KBM-7 (cell line): ENCODE measurements at places on chromosomes 6 and 20.

DNA sequence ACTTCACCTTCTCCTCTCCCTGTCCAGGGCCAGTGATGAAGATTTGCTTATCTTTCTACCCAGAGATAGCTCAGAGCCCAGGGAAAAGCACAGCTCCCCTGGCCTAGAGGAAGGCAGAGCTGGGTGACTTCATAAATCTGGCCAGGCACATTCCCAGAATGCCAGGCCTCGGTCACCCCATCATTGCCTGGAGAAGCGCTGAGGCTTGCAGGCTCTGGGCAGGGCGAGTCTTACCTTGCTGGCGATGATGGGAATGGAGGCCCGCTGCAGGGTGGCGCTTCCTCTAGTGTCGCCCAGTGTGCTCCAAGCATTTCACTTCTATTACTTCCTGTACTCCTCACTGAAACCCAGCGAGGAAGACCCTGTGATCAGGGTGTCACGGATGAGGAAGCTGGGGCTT lies 60.1 kb downstream of the DAAM2 start:
- no peak for DNase-seq

DNA sequence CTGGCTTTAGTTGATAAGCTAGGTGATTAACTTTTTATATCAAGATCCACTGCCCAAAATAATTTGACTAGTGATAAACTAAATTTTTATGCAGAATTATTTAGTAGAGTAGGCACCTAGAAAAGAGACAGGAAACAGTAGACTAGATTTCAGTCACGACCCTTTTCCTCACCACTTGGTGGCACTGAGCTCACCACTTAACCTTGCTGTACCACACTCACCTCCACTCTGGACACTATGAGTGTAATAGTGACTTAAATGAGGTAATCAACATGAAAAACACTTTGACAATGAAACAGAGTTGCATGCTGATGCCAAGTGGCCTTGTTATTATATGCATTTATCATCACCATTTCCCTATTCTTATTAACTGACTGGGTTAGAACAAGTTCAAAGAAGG lies 730.4 kb downstream of the KIF16B start:
- no peak for DNase-seq

DNA sequence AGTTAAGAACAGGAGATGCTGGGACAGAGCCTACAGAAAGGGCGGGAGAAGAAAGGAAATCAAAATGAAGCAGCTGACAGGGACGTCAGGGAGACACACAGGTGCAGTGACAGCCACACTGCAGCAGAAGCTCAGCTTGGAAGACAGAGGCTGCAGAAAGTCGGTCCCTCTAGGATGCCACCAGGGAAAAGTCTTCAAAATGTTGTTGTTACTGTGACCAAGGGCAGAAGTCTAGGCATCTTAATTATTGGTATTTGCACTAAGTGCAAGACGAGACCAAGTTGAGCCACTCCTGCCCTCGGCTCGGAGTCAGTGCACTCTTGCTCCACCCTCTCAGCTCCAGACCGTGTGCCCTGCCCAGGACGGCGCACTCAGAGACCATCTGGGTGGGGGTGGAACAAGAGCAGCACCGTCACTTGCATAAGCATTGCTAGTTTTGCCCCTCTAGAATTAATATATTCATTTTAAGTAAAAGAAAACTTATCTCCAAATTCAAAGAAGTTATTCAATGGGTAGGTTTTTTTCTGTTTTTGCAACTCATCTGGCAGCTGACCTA lies 2.6 kb downstream of the PRR18 start:
- DNase-seq = no peak

DNA sequence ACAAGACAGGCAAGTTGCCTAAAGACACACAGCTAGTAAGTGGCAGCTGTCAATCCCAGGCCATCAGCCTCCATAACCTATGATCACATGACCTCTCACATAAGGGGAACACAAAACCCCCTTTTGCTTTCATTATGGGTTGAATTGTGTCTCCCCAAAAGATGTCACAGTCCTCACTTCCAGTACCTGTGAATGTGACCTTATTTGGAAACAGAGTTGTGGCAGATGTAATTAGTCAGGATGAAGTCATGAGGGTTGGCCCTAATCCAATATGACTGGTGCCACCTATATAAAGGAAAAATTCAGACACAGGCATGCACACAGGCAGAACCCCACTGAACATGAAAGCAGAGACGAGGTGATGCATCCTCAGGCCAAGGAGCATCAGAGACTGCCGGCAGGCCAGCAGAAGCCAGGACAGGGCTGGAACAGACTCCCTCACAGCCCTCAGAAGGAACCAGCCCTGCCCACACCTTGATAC lies 33.6 kb downstream of the GFOD1 start:
- DNase-seq = no peak

- peak; percentile 21 for DNase-seq
These were observed 688 bp downstream of the COMMD7 start for GRCh38 chr20:32742322-32743236.

GRCh38 chr6:166940643-166941068 lies 15.7 kb downstream of the RNASET2 start:
- DNase-seq = no peak

GRCh38 chr6:144737998-144738397 lies 452.9 kb downstream of the UTRN start:
- no peak for DNase-seq

GRCh38 chr20:62709537-62709905 lies 885 bp downstream of the NTSR1 start:
- no peak for DNase-seq

DNA sequence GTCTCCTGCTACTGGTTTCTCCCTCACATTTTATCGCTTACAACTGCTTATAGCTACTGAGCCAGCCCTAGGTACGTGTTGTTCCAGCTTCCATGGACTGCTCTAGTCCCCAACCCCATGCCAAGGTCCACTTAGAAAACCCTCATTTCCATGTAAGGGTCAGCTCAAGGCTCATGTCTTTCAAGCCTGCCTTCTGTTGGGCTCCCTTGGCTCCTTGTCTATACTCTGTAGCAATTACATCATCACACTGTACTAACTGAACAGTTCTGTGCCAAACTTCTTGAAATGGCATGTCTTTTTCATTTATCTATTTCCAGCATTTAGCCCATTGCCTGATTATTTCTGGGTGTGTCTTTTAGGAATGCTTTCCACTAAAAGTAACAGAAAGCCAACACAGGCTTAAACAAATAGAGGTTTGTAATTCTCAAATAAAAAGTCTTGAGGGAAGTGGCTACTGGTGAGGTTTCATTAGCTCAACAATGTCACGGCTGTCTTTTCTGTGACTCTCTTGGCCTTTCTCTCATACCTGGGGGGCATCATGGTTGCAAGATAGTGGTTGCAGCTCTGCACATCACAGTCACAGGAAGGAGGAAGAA lies 317.6 kb downstream of the TPBG start:
- no peak for DNase-seq

GRCh38 chr6:18183766-18184165 lies 28.5 kb downstream of the KDM1B start:
- DNase-seq = no peak

DNA sequence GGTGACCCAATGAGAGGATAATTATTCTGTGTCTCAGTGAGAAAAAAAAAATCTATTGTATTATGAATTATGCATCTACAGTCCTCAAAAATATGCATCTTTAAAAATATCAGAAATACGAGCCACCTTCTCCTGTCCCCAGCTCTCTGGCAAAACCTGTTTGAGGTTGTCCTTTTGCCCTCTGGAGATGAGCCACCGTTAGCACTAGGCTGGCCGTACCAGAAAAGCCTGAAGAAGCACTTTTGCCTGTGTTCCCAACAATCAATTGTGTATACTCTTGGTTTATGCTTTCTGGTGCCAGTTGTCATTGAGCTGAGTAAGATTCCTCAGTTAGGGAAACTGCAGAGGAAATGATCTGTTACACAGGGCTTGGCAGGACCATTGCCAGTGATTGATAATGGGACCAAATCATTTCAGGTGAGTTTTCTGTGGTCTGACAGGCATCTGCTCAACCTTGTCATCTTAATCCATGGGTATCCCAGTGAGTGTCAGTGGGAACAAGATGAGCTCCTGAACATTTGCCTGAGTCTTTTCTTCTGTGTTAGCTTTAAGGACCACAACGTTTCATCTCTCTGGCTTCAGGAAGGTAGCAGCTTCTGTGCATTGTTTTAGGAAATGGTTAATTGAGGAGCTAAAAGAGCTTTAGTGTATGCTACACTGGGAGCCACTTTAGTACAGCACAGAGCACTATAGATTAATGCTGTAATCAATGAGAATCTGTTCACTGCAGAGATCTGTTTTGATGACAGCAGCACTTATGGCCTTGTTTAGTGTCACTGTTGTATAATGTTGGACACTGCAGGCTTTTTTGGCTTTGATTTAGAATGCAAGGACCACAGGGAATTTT lies 330.1 kb downstream of the RIMS1 start:
- no peak for DNase-seq

DNA sequence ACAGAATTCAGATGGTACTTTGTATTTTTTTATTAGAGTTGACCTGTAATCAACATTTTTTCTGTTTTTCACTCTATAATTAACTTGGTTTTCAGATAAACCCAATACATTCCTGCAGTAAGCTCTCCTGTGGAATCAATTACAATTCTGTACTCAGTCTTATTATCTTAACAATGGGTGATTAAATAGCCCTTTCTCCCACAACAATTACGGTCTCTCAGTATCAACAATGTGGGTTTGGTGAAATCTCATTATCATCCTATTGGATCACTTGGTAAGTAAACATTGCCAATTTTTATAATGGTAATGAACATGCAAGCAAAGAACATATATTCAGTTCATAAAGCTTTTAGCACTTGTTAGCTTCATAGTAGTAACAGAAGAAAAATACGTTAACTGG lies 438.9 kb upstream of the EPHA7 start:
- no peak for DNase-seq

- DNase-seq = no peak
These were observed 3.4 kb downstream of the UBE3D start for GRCh38 chr6:83062225-83062624.

DNA sequence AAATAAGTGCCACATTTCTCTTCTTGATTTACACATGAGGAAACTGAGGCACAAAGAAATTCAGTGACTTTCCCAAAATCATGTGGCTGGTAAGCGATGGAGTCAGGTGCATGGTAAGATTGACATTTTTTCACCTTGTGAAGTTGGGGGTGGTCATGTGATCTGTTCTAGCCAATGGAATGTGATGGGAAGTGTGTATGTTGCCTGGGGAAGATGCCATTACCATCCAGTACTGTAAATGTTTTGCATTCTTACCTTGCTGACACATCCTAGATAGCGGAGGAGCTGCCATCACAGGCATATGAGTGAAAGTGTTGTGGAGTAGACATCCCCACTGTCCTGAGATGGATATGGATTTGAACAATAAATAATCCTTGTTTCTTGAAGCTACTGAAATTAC lies 499.6 kb upstream of the SULF2 start:
- DNase-seq = no peak

DNA sequence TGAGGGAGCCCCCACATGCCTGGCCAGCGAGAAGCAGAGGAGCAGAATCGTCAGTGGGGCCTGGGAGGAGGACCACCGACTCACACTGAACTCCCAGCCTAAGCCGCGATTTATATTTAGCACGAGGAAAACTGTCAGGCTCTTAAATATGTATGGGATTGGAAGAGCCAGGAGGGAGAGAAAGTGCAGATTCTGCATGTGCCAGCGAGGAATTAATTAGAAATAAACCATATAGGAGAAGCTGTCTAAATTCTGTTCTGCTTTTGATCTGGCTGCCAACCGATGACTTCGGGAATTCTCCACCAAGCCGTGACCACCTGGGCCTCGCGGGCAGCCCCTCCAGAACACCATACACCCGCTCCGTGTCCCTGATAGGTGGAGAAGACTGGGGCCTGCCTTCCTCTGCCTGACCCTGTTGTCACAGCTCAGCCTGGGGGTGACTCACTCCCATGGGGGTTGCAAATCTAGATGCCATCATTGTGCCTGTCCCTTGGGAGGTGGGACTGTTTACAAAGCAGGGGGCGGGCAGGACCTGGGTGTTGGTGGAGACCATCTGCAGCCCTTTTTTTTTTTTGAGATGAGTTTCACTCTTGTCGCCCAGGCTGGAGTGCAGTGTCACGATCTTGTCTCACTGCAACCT lies 91.1 kb upstream of the PMEPA1 start:
- no peak for DNase-seq

DNA sequence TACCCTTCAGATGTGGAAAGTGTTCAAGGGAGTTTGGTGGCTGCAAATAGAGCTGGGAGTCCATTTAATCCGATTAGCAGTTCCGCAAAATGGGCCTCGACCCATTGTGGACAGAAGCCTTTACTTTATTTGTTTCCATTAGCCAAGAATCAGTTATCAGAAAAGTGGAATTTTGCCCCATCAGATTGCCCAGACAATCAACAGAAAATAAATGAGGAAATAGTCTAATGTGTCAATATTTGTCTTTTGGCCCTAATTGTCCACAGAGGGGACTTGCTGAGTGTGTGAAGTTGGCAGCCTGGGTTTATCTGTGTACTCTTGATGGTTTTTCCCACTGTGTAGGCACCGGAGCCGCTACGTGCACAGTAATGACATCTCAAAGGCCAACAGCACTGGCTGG lies 134.3 kb downstream of the LINC00237 start:
- no peak for DNase-seq

DNA sequence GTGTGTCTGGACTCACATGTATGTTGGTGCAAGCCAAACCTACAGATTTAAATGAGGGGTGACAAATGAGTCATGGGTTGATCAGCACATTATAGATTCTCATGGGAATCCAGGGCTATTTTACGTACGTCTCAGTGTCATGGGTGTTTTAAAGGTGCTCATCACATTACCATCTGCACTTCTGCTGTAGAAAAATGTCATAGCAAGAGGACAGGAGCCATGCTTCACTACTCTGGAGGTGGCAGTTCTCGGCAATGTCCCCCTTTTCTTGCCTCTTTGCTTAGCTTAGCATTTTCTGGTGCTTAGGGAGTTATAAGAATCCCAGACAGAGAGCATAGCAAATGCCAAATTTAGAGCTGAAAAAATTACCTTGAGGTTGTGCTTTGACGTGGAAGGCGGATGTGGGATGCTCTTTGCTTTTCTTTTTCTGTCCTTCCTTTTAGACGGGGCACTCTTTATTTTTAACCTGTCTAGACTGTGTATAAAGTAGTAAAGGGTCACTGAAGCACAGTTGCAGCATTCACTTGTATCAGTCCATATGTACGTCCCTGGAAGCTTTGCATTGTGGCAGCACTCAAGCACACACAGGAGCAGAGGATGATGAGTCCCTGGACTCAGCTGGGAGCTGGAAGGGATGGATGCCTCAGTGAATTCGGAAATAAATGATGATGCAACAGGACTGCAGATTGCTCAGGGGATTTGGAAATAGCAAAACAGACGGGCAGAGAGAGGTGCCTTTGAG lies 139.7 kb downstream of the SYNDIG1 start:
- DNase-seq = no peak

- no peak for DNase-seq
These were observed 195.5 kb downstream of the EPM2A start for GRCh38 chr6:145539831-145540230.

- no peak for DNase-seq
These were observed 33.7 kb upstream of the CDH22 start for GRCh38 chr20:46342010-46342378.

GRCh38 chr6:292506-293192 lies 362 bp downstream of the DUSP22 start:
- peak; percentile 90 for DNase-seq

GRCh38 chr20:35772563-35773058 lies 796 bp downstream of the PHF20 start:
- DNase-seq = no peak

- DNase-seq = no peak
These were observed 15.0 kb downstream of the SCAND1 start for GRCh38 chr20:35939264-35939663.

GRCh38 chr6:62516291-62517141 lies 230.5 kb upstream of the KHDRBS2 start:
- peak; percentile 75 for DNase-seq
